ENCODE measurements at places on chromosomes 6 and 20.

GRCh38 chr20:51831866-51832265 lies 29.5 kb upstream of the SALL4 start:
- no peak for DNase-seq

GRCh38 chr20:33532753-33533459 lies 43.0 kb downstream of the CBFA2T2 start:
- DNase-seq, result no peak

- no peak for DNase-seq
Observed at GRCh38 chr20:61082720-61083119, 169.3 kb upstream of the CDH4 start.

- no peak for DNase-seq
Observed at GRCh38 chr20:32012159-32012688, 2.0 kb downstream of the CCM2L start.

- DNase-seq, result no peak
Observed at GRCh38 chr6:163711615-163712565, 297.4 kb downstream of the QKI start.

DNA sequence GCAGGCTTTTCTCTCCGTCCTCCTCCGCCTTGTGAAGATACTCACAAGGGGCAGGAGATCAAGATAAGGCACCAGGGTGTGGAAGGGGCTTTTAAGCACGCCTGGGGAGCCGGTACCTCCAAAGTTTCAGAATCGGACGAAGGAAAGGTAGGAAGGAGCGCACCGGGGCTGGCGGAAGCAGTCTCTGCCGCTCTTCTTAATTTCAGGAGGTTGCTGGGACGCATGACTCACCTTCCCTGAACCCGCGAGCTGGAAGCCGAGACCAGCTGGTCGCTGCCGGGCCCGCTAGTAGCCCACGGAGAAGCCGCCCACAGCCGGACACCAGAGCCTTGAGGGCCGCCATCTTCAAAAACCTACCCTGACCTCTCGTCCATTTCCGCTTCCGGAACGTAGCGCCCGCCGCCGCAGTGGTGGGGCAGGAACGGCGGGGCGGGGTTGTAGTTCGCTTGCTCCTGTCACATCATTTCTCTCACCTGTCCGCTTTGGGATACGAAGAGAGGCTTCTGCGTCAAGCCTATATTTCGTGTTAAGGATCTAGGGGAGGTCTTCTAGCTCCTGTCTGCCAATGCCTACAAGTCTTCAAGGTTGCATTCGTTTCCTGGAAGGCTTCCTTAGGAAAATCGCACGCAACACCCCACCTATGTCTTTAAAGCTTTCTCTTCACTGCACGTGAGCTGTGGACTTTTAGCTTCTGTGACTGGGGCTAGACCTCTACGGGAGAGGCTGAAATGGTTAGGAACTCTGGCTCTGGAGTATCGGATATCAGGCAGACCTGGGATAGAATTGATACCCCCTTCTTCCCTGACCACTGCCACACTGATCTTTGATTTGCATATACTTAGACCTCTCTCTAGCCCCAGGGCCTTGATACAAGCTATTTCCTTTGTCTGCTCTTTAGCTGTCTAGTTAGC lies at the start of gene MRPS18A:
TSS of gene MRPS18A (minus strand) at position 355 of the 911 bp plus-strand sequence. CDS start at position 343, 12 bp downstream.
- peak; percentile 79 for DNase-seq

DNA sequence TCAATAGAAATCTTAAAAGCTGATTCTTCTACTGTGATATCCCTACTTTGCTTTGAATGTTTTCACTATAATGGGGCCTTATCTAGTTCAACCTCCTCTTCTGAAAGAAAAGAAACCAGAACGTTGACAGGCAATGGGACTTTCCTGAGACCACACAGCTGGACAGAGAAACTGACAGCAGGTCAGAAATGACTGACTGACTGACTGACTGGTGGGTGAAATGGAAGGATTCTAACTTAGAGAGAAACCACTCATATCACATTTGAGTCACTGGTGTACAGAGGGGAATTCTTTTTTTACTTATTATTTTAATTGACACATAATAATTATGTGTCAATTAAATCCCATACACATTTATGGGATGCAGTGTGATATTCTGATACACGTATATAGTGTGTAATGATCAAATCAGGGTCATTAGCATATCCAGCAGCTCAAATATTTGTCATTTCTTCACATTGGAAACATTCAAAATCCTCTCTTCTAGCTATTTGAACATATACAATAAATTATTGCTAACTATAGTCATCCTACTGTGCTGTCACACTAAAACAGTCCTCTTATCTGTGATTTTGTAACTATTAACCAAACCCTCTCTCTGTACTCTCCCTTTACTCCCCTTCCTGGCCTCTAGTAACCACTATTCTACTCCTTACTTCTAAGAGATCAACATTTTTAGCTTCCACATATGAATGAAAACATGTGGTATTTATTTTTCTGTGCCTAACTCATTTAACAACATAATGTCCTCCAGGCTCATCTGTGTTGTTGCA lies 64.8 kb upstream of the NRSN1 start:
- DNase-seq, result no peak

- no peak for DNase-seq
Observed at GRCh38 chr6:382883-383810, 8.4 kb upstream of the IRF4 start.

DNA sequence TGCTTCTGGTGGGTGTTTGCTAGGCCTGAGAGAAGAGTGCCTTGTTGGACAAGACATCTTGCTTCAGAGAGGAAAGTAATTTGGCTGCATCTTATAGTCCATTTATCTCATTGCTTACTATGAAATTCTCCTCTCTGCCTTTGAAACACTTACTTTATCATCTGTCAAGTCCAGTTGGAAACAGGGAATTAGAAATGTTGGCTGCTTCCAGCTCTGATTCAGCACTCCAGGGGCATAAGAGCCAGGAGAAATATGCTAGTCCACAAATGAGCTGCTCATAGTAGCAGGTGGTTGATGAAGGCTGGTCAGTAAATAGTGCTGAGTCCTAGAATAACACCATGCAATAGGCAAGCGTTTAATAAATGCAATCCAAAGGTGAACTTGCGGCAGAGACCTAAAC lies 227.1 kb downstream of the SLC35F1 start:
- no peak for DNase-seq

- DNase-seq, result no peak
Observed at GRCh38 chr6:166677941-166678340, 50.9 kb upstream of the RPS6KA2 start.

DNA sequence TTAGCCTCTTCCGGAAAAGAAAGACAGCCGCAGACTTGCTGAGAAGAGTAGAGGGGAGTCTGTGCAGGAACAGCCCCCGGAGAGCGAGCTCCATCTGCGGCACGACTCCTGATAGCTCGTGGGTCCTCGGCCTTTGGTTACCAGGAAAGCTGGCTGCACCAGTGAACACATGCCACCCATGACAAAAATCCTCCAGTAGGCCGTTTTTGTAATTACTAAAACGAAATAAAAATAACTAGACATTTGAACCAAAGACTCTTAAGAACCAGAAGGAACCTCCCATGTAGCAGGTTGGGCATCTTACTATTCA lies 42.2 kb downstream of the RAMACL start:
- no peak for DNase-seq

DNA sequence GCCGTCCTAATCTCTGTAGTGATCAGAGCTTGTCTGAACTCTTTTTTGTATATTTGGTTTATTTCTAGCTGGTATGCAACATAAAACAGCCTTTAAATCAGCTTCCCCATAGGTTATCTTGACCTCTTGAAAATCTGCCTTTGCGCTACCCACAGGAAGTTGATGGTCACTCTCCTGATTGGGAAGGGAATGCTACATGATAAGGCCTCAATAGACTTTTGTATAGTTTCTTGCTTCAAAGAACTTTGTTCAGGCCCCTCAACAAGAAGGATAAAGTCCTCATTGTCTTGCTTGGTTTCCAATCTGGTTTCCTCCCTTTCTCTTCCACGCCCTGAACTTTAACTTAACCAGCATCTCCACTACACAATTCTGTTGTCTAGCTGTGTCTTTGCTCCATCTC lies 95.4 kb upstream of the TENT5A start:
- no peak for DNase-seq

DNA sequence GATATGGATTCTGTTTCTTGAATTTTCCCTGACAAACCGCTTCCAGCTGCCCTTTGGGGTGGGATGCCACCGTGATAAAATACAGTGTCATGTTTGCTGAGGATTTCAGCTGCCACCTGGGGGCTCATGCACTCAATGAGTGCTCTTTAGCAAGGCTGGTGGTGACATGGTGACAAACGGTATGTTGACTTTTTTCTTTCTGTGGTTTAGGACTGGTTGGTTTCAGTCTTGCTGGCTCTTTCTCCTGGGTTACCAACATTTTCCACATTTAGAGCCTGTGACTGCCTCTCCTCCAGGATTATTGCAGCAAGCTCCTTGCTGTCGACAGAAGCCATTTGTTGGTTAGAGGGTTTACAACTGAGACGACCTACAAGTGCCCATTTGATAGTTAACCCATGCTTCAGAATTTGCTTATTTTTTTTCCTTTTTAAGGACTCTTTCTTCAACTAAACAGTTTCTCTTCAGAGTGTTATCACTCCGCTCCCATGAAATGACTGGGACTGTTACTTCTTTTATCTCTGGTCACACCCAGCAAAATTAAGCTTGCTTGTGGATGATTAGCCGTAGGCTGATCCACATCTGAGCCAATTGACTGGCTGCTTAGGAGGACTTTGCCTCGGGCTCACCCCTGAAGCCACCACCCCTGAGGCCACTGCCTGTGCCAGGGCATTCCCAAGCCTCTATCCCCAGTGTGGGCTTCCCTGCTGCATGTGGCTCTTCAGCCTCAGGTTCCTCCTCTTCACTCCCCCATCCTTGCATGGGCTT lies 48.4 kb upstream of the CDYL start:
- no peak for DNase-seq

DNA sequence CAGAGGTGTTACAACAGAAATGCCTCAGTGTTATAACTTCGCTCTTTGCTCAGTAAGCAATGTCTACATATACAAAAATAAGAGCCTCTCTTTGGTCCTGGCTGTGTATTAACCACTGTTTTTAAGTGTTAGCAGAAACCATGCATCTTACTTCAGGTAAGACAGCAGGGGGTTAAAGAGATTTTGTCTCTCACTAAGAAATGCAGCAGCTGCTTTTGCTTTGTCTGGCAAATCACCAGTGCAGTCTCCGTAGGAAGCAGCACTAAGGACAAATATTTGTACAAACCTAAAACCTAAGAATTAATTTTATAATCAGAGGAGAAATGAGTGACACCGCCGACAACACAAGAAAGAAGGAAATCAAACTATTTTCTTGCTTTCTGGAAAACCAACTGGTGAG lies 758 bp downstream of the SMIM28 start:
- DNase-seq, result no peak

GRCh38 chr6:104401926-104402325 lies 457.8 kb downstream of the HACE1 start:
- DNase-seq, result no peak

DNA sequence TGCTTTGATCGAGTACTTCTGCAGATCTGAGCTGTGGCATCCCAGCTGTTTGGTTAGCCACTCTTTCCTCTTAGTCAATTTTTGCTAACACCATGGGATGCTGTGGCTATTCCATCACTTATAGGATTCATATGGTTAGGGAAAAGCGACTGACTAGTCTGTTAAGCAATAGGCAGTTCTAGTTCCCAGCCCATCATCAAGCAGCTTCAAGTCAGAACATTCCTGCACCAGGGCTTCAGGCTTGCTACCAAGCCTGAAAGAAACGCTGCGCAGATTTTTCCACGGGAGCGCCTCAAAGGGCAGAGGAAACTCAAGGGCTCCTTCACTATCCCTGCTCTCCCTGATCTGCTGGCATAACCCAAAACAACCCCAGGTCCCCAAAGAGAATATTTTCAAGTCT lies 159.8 kb upstream of the SUPT3H start:
- DNase-seq, result no peak

- no peak for DNase-seq
Observed at GRCh38 chr20:49831770-49832631, 19.4 kb downstream of the SLC9A8 start.

DNA sequence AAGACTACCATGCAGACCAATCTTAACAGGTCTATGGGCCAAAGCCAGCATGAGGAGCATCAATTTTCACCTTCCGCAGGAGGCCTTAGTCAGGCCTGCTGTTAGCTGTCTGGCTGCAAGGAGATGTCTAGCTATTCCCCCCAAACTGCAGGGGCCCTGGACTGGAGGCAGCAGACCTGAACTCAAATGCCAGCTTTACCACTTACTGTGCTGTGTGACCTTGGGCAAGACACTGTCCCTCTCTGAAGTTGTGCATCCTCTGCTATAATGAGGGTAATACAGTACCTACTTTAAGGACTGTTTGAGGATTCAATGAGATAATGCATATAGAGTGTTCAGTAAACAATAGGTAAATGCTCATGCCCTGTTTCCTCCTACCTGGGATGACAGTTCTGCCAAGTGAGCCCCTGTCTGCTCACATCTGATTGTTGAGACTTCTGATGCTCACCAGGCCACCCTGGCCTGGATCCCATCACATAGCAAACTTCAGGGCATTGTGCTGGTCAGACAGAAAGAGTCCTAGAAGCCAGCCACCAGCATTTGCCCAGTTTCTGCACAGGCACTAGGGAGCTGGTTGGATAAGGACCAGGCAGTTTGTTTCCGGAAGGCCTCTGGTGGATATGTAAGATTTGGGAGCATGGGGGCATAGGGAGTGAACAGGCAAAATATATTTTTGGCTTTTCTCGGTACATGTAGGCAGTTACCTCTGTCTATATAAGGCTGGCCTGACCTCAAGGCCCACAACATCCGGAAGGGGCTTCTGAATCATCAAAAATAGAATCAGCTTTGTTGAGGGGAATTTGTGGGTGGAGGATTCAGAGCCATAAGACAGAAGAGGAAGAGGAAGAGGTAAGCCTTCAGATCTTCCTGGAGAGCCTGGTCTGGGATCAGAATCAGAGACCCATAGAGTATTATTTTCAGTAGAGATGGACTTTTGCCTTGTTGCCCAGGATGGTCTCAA lies 2.3 kb upstream of the OCSTAMP start:
- DNase-seq, result no peak

DNA sequence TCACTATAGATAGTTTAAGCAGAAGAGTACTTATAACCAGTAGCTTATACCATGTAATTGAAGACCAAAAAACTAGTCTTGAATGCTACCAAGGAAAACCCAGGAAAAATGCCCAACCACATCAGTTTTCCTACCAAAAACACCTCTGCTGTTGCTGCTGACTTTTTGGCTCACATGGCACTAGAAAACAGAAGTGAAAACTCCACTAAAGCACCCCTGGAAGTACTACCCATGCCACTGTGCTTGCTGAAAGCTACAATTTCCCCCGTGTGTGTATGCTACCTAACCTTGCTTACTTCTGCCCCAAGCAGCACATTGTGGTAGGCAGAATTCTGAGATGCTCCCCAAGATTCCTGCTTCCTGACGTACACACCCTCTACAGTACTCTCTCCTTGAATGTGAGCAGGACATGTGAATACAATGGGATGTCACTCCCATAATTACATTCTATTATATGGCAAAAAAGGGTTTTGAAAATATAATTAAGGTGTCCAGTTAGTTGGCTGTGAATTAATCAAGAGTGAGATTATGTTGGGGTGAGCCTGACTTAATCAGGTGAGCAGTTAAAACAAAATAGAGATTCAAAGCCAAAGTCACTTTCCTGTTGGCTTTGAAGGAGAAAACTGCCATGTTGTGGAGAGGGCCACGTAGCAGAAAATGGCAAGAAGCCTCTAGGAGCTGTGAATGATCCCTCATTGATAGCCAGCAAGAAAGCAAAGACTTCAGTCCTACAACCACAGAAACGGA lies 209.8 kb upstream of the MARCKS start:
- DNase-seq, result no peak

Measured in kidney glomerular epithelial cell (primary cell).